ENCODE measurements at places on chromosomes 3 and 15.

DNA sequence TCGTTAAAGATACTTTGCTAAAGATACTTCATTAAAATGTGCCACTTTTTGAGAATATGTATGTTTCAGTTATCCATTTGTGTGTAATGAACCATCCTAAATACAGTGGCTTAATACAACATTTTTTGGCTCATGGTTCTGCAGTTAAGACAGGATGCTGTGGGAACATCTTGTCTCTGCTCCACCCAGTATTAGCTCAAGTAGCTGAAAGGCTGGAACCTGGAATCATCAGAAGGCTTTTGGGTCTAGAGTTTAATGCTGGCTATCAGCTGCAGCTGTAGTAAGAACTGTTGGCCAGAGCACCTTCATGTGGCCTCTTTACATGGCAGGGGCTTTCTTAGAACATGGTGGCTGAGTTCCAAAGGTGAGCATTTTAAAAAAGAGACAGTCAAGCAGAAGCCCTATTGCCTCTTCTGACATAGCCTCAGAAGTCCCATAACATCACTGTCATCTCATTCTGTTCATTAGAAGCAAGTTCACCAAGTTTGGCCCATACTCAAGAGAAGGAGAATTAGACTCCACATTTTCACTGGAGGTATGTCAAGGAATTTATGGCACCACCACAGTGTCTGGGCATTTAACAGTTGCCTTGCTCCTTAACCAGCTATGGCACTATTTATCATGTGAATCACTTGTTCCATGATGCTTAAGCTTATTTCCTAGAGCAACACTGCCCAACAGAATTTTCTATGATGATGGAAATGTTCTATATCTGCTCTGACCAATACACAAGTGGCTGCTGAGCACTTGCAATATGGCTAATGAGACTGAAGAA, 70.4 kb upstream of the PDZRN3 start:
- no peak for DNase-seq

DNA sequence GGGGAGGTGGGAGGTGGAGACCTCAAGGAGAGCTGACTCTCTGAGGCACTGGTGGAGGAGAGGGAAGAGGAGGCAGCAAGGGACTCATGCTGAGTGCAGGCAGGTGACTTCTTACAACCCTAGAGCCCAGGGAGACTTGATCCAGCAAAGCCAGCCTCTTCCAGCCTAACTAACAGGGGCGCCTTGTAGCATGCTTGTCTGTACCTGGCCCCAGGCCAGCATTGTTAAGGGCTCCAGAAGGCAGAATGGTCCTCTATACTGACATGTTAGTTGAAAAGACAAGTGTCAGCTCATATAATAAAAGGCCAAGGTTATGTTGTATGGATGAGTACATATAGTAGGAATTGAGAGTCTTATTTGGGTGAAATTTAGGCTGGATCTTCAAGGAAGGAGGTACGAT, 65.4 kb downstream of the CHDH start:
- no peak for DNase-seq

GRCh38 chr3:118186051-118186450, 848.6 kb downstream of the IGSF11 start:
- DNase-seq, result no peak

DNA sequence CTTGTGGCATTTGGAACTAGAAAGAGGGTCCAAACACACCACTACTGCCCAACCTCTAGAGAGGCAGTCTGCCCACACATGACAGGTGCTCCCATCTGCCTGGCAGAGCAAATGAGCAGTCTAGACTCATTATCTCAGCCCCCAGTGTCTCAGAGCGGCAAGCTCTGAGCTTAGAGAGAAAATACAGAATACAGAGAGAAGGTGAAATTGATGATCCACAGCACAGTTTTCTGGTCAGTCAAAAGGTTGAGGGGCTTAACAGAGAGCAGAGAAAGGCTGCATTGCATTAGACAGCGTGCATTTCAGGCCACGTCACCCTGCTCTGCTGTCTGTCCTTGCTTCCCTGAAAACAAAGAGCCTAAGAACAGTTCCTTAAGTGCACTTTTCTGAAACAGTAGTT, 135.1 kb downstream of the KCNMB2 start:
- DNase-seq, result no peak

GRCh38 chr3:51385621-51386091, 565 bp downstream of the MANF start:
- no peak for DNase-seq

DNA sequence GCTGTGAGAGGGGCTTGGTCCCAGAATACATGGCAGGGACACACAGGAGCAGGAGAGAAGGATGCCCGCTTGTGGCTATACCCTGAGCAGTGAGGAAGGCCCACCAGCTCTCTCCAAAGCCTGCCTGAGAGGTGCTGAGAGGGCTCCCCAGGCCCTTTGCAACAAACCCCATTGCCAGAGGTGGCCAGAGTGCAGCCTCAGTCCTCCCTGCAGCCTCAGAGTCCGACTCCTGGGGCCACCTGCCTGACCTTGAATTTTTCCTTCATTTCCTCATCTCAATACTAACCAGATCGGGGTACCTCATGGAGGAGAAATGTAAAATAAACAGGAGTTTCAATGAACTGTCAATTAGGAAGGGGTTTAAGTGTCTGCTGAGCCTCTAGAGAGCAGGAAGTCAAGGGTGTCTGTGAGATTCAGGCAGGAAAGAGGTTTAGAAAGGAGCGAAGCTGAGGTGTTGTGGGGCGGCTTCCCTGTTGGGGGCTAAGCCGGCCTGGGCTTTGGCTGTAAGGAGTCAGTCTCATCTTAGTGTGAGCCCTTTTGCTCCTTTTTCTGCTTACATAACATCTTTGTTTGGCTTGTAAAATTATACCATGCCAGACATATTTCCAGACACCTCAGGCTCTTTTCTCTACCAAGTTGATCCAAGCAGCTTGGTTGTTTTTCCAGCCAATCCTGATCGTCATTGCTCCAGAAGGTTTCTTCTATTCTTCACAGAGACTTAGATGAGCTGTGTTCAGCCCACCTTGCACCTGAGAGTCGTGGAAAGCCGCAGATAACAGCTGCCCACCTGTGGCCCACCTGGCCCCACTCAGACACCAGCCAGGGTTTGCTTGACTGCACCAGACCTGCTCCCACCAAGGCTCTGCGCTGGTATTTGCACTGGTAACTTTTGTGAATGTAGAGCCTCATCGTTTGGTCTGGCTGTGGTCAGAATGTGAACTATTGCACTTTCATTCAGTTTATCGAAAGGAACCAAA, 36.7 kb downstream of the CMTM7 start:
- no peak for DNase-seq

GRCh38 chr3:33807191-33807590, 8.8 kb downstream of the PDCD6IP start:
- DNase-seq, result no peak

GRCh38 chr3:20401253-20401652, 215.2 kb upstream of the SGO1 start:
- no peak for DNase-seq

DNA sequence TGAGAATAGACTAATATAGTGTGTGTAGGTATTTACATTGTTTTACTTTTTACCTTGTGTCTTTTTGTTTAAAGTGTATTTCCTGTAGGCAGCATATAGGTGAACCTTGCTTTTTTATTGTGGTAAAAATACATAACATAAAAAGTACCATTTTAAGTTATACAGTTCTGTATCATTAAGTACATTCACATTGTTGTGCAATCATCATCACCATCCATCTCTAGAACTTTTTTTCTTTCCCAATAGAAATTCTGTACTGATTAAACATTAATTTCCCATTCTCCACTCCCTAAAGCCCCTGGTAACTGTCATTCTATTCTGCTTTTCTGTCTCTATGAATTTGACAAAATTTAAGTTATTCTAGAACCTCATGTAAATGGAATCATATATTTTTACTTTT, 48.2 kb upstream of the EIF5A2 start:
- DNase-seq, result no peak

DNA sequence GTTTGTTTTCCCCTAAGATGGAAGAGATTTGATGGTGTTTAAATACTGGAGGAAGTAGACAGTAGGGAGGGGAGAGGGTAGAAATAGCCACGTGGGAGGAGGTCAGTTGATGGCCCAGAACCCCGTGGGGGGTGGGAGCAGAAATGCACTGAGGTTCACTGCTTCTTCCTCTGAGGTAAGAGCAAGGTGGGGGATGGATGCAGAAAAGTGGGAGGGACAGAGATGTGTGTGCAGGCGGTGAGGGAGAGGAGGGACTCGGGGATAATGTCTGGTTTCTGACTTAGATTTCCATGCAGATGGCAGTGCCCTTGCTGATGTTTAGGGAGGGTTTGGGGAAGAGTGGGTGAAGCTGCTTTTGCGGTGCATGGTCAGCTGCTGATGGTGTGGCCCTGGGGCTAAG, 102.9 kb downstream of the ARNT2 start:
- no peak for DNase-seq

DNA sequence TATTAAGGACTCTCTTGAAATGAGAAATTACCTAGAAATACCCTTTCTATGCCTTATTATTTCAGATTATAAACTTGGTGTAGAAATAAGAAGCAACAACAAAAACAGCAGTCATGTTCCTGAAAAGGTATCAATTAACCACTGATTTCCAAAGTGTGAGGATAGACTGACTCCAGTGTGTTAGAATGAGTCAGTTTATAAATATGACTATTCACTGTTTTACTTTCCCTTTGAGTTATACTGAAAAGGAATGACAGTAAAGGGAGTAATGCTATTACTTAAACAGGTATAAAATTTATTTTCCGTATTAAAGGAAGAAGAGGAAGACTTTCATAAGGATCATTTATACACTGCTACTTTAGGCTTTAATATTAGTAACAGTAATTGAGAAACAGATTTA, 12.9 kb downstream of the GMNC start:
- no peak for DNase-seq

DNA sequence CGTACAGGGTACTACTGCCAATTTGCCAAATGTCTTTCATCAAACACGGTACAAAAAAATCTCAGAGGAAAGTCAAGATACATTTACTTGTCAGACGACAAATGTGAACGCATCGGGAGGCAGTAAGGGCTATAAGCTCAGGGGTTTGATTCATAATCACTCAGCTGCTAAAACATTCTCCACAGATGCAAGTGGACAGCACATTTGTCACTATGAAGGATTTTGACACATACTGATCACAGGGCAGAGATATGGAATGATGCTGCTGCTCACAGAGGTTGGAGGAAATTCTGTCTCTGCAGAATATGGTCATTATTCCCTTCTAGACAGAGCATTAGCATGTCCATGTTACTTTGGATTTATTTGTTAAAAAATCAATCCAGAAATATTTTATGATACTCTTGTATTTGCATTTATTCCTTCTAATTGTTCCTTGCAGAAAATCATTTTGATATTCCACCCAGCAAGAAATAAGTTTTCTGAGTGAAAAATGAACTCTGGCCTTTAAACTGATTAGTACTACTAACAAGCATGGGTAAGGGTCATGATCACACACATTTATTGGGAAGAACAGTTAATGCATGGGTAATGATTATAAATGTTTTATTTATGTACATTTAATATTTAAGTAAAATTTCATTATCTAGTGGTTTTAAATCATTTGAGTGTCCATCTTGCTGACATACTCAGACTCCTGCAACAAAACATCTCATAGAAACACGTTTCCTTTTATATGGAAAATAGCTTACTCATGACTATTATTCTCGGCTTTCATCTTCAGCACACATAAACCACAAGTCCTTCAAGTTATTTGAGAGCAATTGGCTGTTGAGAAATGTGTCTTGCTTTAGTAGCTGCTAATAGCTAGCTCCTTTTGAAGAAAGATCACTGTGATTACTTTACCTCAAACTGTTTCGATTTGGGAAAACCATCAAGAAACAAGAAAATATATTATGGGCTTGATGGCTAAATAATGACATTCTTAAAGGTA, 559.3 kb downstream of the MECOM start:
- DNase-seq, result peak; percentile 64

- no peak for DNase-seq
Observed at GRCh38 chr3:6732807-6733206, 128.1 kb upstream of the GRM7 start.

DNA sequence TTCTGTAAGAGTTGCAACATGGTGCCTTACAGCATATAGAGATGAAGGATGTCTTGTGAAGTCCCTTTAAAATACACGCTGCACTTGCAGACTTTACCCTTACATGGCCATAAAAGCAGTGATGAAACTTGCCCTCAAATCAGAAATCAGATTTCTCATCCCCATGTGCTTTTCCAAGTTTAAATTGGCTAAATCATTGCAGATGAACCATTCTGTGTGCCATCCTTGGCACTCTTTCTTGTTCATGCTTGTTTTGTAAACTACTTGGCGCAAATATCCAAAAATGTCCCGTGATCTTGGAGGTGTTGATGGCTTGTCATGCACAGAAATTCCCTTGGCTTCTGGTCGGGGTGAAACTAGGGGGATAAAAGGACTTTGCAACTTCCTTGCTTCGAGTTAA, 135.7 kb downstream of the LRIG1 start:
- no peak for DNase-seq

DNA sequence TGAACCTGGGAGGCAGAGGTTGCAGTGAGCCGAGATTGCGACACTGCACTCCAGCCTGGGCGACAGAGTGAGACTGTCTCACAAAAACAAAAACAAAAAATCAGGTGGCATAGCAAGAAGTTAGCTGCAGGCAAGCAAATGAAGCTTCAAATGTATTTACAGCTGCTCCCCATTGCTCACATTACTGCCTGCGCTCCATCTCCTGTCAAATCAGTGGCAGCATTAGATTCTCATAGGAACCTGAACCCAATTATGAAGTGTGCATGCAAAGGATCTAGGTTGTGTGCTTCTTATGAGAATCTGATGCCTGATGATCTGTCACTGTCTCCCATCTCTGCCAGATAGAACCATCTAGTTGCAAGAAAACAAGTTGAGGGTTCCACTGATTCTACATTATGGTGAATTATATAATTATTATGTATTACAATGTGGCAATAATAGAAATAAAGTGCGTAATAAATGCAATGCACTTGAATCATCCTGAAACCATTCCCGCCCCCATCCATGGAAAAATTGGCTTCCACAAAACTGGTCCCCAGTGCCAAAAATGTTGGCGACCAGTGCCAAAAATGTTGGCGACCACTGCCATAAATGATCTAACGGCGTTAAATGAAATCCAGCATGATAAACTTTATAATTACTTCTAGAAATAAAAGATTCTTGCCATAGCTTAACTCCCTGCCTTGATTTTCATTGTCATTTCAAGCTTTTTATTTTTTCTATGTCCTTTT, 616.7 kb upstream of the NAALADL2 start:
- DNase-seq, result no peak

DNA sequence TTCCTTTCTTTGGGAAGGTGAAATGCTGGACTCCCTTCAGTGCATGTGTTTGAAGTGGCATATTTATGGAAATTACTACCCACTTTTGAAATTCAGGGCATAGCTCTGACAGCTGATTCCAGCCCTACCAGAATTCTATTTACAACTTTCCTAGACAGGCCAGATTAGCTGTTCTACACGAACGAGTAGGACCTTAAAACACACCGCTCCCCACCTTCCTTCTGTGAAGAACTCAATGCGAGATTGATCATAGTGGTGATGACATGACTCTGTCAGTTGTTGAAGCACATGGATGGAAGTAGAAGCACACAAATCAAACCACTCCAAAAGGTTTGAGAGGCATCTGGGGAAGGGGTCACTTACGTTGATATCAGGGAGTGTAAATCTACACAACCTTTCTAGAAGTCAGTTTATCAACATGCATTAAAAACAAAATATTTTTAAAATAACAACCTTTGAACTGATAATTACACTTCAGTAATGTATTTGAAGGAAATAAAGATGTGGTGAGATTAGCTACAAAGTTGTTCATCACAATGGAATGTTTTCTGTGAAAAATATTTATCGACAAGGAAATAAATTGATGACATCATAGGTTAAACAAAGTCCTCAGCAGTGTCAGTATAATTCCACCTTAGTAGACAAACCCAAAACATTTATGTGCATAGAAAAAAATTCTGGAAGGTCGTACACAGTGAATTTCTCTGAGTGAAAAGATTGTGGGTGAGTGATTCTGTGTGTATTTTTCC, 29.8 kb downstream of the RARB start:
- no peak for DNase-seq

- no peak for DNase-seq
Observed at GRCh38 chr3:32623532-32623931, 52.9 kb upstream of the DYNC1LI1 start.
